ENCODE measurements at places on chromosomes 11 and 22.

- no peak for DNase-seq
Measured at GRCh38 chr11:72561856-72562255, 112.4 kb downstream of the PDE2A start.

GRCh38 chr22:36781656-36782627 lies 6.0 kb upstream of the IFT27 start:
- DNase-seq, result peak; percentile 1

- DNase-seq, result no peak
Measured at GRCh38 chr11:16863389-16863788, 124.9 kb downstream of the C11orf58 start.

GRCh38 chr11:2584812-2585565 lies 114.8 kb downstream of the KCNQ1OT1 start:
- DNase-seq, result no peak

- no peak for DNase-seq
Measured at GRCh38 chr11:131944736-131945135, 574.3 kb downstream of the NTM start.

DNA sequence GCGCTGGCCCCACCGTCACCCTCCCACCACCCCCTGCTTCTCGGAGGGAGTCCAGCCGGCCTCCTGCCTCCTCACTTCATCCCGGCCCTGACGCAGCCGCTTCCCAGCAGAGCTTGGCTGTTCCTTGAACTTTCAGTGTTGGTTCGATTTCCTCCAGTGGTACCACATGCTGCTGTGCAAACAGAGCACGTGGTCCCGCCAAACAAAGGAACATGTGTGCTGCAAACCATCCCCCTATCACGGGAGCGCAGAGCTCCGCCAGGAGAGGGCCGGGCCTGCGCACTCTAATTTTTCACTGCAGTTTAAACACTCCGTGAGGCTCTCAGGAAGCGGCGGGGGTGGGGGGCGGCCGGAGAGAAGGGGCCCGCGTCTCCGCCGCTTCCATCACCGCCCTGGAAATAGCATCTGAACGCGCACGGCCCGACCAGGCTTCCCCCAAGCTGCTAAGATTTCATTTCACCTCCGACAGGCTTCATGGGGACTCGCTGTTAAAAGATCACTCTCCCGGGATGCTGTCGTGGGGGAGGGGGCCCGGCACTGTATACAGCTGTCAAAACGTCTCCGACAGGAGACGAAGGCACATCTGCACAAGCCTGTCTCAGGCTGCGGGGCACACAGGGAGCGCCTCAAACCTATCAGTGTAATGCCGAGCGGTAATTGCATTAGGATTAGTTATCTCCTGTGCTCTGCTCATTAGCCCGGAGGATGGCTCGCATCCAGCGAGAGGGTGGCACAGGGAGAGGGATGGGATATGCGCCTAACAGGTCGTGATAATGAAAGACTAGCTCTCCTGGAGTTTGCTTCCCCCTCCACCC lies 269.9 kb upstream of the SORL1-AS1 start:
- peak; percentile 30 for DNase-seq

DNA sequence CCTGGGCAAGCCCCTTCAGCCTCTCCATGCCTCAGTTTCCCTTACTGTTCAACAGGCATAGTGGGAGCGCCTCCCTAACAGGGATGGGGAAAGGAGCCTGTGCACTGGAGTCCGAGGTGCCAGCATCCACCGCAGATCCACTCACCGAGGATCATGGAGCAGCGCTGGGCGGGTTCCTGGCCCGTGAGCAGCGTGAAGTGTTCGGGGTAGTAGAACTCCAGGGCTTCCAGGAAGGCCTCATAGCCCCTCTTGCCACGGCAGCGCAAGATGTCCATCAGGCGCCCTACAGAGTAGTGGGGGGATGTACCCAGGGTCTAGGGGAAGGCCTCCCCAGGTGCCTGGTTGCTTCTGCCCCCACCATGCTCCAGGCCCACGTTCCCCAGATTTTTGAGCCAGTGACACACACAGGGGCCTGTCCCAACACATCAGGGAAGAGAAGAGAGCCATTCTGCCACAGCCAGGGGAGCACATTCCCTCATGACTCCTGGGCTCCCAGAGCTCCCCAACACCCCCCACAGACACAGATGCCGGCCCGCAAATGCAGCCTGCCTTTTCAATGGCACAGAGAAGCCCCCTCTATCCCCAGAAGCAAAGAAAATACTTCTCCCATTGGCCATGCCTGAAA lies 1.3 kb downstream of the CARD10 start:
- no peak for DNase-seq

GRCh38 chr11:96748639-96749370 lies 359.0 kb downstream of the JRKL start:
- DNase-seq, result no peak

DNA sequence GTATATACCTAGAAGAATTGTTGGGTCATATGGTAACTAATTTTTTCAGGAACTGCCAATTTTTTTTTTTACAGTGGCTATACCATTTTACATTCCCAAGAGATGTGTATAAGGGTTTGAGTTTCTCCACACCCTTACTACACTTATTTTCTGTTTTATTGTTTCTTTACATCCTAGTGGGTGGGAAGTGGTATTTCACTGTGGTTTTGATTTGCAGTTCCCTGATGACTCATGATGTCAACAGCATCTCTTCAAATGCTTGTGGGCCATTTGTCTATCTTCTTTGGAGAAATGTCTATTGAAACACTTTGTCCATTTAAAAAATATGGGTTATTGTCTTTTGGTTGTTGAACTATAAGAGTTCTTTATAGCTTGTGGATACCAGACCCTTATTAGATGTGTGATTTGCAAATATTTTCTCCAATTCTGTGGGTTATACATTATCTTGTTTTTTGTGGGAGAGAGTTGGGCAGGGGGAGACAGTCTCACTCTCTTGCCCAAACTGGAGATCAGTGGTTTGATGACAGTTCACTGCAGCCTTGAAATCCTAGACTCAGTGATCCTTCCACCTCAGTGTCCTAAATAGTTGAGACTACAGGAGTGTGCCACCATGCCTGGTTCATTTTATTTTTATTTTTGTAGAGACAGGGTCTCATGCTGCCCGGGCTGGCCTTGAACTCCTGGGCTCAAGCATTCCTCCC lies 30.3 kb upstream of the PISD start:
- DNase-seq, result no peak

- DNase-seq, result no peak
Measured at GRCh38 chr11:76671237-76671592, 668 bp upstream of the LRRC32 start.

GRCh38 chr11:78576549-78577097 lies 2.0 kb upstream of the NARS2 start:
- no peak for DNase-seq

GRCh38 chr11:26828288-26828687 lies 106.4 kb upstream of the SLC5A12 start:
- no peak for DNase-seq

GRCh38 chr11:41879214-41879613 lies 419.8 kb upstream of the LRRC4C start:
- no peak for DNase-seq

DNA sequence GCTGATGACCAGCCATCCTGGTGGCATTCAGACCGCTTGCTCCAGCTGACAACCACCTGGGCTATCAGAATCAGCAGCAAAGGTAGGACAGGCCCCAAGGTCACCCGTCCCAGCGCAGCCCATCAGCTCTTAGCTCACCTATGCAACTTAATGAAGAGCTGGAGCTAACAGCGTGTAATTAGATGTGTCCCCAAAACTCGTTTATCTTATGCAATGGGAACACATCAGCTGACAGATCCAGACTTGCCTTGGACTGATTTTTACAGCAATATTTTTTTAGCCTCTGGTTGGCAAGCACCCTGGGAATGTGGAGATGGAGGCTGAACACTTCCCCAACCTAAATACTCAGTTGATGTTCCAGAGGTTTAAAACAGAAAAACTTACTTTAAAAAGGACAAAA lies 76.0 kb downstream of the PACSIN2 start:
- no peak for DNase-seq

- DNase-seq, result no peak
Measured at GRCh38 chr22:42670921-42671709, 21.9 kb upstream of the CYB5R3 start.

GRCh38 chr22:28670161-28670560 lies 9.5 kb downstream of the TTC28 start:
- DNase-seq, result no peak

DNA sequence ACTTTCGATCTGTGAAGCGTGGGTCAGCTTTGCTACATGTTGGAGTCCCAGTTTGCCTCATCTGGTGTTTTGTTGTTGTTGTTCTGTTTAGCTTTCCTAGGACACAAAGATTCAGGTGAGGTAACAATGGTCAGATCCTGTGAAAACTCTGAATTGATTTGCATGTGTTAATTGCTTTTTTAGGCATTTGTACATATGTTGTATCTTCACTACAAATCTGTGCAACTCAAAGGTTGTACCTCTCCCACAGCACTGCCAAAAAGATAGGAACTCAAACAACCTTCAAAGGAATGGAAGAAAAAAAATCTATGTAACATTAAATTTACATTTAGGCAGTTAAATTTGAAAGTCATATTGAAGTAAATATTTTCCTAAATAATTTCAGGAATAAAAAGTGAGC lies 518.5 kb upstream of the TENM4 start:
- no peak for DNase-seq

DNA sequence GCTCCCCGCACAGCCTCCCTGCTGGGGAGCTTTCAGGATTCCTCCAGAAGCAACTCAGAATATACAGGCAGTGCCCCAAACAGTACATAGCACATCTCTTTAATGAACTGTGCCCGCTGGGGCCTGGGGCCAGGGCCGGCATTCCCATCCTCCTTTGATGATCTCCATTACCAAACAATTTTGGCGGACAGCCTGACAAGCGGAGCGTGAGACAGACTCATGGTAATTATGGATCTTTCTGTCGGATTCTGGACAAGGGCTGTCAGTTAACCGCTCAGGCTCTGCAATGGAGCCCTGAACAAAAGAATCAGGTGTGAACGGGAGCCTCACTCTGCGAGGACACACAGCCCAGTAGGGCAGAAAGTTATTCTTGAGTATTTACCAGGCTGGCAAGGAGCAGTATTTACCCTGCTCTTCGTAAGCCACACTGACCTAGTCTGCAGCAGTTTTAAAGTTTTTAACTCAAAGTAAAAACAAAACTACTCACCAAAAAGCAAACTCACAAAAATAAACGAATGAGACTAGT lies 174.0 kb downstream of the TBC1D22A start:
- peak; percentile 78 for DNase-seq

GRCh38 chr11:24531528-24531927 lies 34.7 kb downstream of the LUZP2 start:
- DNase-seq, result no peak

DNA sequence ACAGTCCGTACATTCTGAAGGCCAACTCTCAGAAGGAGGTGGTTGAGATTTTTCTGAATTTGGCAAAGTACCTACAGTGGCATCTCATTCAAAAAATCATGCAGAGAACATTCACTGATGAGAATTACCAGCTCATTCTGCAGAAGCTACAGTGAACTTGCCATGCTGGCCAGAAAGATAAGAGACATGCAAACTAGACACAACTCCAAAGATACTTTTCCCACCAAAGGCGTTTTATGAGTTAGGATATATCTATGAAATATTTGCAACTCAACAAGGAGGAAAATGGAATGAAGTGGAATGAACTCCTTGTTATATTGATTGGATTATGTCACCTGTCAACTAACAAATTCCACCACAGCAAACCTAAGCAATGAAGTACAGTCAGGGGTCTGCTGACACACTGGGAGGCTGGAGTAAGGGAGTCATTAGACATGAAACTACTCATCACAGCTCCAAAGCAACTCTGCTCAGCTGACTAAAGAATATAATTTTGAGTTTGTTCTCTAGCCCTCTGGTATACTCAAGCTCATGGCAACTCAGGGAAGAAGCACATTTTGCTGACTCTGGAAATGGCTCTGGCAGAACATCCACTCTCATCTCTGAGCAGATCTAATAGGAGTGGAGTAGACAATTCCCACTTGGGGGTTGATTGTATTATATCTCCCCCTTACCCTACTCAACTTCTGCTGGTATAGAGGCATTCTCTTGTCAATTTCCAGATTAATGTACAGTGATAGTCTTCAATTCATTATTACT lies 22.9 kb downstream of the MAML2 start:
- no peak for DNase-seq

DNA sequence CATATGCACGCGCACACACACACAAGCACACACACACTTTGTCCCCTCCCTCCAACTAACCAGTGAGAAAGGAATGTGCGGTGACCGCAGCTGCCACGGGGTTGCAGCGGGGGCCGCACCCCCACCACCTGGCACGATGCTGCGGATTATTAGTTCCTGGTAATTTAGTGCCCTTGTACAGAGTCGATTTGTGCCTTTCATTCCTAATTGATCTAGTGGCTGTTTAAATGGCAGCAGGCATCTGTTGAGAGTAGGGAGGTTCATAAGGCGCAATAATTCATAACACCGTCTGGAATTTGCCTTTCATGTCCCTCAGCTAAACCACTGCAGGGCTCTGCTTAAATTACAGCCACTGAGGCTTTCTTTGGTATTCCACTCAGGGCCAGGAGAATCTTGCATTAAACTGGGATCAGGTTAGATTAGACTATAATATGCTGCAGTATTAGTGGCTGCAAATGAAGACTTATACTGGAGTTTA lies 113.7 kb downstream of the FEZ1 start:
- DNase-seq, result no peak

- DNase-seq, result no peak
Measured at GRCh38 chr11:134537941-134538340, 125.9 kb upstream of the B3GAT1 start.

DNA sequence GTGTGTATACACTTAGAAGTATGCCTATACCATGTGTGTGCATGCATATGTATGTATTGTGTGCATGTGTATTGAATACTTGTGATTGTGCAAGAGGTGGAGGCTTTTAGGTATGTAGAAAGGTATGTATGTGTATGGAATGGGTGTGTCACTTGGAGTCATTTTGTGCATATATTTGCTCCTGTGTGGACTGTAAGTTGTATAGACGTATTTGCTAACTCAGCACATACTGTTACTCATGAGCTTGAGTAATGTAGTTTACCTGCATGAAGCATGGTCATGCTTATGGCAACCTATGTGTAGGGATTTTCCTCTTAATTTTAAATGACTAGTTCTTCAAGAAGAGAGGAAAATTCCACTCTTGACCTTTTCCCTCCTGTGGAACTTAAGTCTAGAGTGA lies 507.6 kb upstream of the LARGE1 start:
- DNase-seq, result no peak

GRCh38 chr22:38602166-38602565 lies 32.2 kb upstream of the DMC1 start:
- no peak for DNase-seq

DNA sequence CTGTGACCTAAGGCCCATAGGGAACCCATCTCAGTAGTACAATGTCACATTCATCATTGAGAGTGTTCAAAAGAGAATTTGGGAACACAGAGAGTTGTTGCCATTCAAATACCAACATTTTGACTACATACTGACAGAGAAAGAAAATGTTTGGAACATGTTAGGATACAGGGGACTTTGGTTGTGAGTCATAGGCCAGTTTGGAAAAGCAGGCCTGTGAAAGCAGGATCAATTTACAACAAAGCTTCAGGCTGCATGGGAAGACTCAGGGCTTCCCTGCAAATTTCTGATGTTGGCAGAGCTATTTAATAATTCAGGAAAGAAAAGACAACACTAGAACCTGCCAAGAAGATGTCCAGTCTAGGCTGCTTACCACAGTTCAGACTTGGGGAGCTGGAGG lies 374 bp downstream of the NLRP10 start:
- no peak for DNase-seq

Measured in NCI-H446 (cell line).